ENCODE measurements at places on chromosomes 3 and 15. TPM values are rescaled to one million over a fixed set of nuclear protein-coding genes. Genes with fewer than 3 reads are reported as not detected.

Gene ARHGEF26
- total RNA-seq, result 16.4 TPM

Gene HACL1
- 20.6 TPM for total RNA-seq

Gene CPOX
- total RNA-seq, result 19.4 TPM

Gene OR4F15
- not detected for total RNA-seq

Gene KNL1
- total RNA-seq, result 1.6 TPM

Gene HTR3D
- total RNA-seq, result not detected

Gene EXD1
- total RNA-seq, result not detected

Gene TTLL13
- total RNA-seq, result not detected

- no peak for DNase-seq
These were observed 17.5 kb upstream of the GOLGA8J start for GRCh38 chr15:30065025-30065801.

GRCh38 chr3:73144276-73144675 is 82.8 kb downstream of the EBLN2 start:
- no peak for DNase-seq

GRCh38 chr3:141326123-141326522 is 42.2 kb upstream of the ZBTB38 start:
- DNase-seq, result no peak

GRCh38 chr15:39041979-39042495 is 477.4 kb upstream of the RASGRP1 start:
- no peak for DNase-seq

DNA sequence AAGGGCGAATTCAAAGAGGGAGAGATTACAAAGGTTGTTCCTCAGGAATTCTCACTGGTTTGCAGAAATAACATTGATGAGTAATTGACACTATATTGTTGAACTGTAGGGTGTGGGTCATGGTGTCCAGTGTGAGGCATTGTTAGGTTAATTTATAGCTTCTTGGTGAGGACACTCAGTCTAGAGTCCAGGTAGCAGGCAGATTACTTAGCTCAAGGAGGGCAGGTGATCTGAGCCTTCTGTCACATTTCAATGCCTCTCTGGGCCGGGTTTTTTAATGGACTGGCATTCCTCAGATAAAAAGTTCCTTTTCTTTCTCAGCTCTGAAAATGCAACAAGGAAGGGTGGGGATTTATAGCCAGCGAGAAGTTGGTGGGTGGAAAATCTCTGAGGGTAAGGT is 194.2 kb upstream of the PROK2 start:
- DNase-seq, result no peak

DNA sequence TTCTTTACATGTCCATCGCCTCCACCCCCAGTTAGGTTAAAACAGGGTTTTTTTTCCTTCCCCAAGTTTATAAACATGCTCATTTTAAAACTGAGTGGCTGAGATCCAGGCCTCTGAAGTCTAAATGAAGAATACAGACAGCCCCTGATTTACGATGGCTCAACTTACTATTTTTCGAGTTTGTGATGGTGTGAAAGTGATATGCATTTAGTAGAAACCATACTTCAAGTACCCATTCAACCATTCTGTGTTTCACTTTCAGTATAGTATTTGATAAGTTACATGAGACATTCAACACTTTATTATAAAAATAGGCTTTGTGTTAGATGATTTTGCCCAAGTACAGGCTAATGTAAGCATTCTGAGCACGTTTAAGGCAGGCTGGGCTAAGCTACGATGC is 30.5 kb upstream of the GNB5 start:
- no peak for DNase-seq

DNA sequence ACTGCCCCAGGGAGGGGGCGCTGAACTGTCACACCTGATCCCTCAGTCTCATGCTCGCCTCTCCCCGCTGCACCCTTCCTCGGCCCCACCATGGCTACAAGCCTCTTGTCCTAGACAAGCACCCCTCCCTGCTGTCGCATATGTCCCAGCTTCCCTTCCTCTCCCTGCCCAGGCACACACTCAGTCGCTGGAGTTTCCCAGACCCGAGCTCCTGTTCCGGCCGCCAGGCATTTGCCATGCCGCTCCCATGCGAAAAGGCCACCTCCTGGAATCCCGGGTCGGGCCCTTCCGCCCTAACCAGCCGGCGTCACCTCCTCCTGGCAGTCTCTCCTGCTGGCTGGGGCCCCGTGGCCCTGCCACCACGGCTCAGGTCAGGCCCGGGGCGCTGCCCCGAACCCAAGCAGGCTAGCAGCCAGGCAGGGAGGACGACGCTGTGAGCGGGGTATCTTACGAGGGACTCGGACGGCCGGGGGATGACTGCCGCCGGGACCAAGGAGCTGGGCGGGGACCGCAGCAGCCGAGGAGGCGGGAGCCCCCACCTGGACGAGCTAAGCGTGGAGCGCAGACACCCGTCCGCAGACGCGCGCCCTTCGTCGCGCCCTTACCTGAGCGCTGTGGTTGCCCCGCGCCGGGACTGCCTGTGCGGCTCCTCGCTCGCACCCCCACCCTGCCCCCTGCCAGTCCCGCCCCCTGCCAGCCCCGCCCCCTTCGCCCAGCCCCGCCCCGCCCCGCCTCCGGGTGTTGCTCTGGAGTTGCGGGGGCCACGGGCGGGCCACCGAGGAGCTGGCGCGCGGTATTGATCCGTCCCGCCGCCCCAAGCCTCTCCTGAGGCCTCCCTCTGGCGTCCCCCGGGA is at the start of gene ALS2CL:
Gene ALS2CL (minus strand): TSS at position 642 of the 854 bp plus-strand sequence. CDS start 4,239 bp downstream, outside the sequence.
- peak; percentile 74 for DNase-seq

DNA sequence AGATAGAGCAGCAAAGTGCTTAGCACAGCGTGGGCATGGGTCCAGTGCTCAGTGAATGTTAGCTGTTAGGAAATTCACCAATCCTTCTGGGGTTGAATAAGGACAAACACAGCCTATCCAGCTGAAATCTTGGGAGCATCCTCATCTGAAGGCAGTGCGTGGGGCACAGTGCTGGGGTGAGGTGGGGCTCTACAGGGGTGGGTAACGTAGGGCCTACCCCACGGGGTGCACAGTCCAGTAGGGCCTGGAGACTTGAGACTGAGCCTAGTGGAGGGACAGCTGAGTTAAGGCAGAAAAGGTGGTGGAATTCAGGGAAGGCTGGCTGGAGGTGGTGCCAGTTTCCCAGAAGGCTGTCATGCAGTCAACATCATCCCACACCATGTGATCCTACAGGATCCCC is 73.0 kb downstream of the ISG20 start:
- no peak for DNase-seq

- no peak for DNase-seq
These were observed 95.3 kb downstream of the ITPR1 start for GRCh38 chr3:4588466-4588865.

- no peak for DNase-seq
These were observed 369.5 kb downstream of the MFSD1 start for GRCh38 chr3:159171333-159171732.

- DNase-seq, result no peak
These were observed 130.8 kb downstream of the NEO1 start for GRCh38 chr15:73183071-73183470.

DNA sequence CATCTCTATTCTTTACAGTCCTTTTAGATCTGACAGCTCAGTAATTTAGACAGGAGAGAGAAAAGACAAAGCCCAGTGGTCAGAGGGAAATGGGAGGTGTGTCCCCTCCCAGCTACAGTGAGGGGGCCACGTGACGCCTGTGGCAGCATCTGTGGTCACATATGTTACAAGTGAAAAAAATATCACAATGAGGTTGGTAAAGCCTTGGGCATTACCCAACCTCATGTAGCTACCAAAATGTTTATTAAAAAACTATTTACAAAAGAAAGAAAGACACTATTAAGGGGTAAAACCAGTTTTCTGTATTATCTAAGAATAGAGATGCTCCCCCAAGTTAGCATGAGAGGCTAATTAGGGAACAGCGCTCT is 42.9 kb upstream of the PLCL2 start:
- peak; percentile 68 for DNase-seq

GRCh38 chr3:123540285-123540684 is 44.6 kb downstream of the HACD2 start:
- no peak for DNase-seq

DNA sequence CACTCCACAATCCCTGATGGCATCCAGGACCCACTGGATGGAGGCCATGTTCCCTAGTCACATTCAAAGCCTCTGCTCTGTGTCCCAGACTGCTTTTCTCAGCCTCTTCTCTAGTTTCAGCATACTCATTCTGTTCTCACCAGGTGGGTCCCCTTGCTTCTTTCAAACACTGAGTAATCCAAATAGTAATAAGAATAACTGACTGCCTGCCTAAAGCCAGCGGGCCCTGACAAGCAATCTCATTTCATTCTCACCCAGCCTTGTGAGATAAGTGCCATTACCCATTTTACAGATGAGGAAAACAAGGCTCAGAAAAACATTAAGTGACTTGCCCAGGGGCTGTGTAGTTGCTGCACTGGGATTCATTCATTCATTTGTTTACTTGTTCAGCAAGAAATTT is 25.4 kb downstream of the MAPKAPK3 start:
- no peak for DNase-seq

GRCh38 chr15:90884719-90885431 is 571 bp downstream of the FES start:
- no peak for DNase-seq

DNA sequence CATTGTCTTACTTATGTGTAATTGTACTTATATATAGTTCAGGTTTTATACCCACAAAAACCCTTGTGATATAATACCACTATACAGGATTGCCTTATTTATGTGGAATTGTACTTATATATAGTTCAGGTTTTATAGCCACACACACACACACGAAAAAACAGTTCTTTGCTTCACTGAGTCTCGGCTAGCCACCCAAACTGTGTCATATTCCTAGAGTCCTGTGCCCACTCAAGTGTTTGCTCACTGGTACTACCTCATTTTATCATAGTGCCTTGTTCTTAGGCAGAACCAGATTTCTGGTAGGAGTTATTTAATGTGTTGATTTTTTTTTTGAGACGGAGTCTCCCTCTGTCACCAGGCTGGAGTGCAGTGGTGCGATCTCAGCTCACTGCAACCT is 12.5 kb downstream of the RASA2 start:
- DNase-seq, result no peak

DNA sequence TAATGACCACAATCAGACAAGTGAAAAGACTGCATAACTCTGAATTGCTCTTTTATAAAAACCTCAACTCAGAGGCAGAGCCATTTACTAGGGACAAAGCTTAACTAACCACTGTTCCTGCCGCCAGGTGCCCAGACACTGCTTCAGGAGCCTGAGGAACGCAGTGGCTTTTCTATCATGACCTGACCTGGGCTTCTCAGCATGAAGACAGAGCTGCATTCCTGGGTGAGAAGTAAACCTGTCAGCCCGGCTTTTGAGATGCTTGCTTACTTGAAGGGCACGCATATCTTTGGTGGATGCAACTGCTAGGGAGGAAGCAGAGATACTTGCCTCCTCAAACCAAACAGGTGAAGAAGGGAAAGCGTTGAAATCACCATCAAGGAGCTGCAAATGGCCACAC is 7.9 kb downstream of the LRRC31 start:
- no peak for DNase-seq

- DNase-seq, result no peak
These were observed 81.3 kb upstream of the ABI3BP start for GRCh38 chr3:101074518-101074917.

DNA sequence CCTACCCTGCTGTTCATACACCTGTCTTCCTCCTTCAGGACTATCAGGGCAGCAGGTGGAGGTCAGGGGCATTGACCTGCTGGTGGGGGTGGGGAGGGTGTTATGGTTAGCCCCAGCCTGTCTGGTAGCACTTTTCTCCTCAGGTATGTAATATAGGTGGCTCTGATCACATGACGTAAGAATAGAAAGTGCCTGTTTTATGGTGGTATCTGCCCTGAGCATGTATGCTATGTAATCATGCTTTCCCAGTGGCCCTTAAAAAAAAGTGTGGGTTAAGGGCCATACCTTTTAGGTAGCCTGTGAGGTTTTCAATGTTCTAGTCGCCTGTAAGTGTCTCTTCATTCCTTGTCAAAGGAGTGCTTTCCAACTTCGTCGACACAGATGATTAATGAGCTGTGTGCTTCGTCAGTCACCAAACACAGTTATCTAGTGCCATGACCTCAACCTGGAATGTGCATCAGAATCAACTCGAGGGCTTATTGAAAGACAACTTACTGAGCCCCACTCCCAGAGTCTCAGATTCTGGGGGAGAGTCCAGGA is 86.3 kb downstream of the KLHL25 start:
- no peak for DNase-seq

- DNase-seq, result no peak
These were observed 84.8 kb downstream of the XXYLT1 start for GRCh38 chr3:195186041-195186709.

- no peak for DNase-seq
These were observed 414.9 kb downstream of the NAALADL2 start for GRCh38 chr3:175274056-175274455.

- DNase-seq, result no peak
These were observed 4.7 kb downstream of the LINGO1 start for GRCh38 chr15:77628010-77628409.

Data from aorta (tissue), 5 donors.